ENCODE measurements at places on chromosomes 2 and 18.

DNA sequence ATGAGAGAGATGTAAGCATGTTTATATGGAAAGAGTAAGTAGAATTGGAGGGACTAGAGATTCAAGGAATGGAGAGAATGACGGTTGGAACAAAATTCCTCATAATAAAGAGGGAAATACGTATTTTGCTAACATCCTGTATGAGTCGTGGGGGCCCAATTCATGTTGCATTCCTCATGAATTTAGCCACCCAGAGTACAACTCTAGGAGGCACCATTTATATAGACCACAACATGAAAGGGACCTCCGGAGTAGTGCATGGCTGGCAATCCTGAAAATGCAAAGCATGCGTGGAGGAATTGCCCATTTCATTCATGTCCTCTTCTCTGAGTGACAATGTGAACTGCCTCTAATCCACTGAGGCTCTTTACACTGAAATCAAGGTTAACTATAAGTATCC lies 168.2 kb downstream of the ZEB2 start:
- DNase-seq: no peak

DNA sequence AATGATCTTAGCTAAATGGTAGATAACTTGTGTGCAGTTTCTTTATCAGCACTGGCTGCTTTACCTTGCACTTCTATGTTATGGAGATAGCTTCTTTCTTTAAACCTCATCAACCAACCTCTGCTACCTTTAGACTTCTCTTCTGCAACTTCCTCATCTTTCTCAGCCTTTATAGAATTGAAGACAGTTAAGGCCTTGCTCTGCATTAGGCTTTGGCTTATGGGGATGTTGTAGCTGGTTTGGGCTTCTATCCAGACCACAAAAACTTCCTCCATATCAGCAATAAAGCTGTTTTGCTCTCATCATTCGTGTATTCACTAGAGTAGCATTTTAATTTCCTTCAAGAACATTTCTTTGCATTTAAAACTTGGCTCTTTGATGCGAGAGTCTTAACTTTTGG lies 123.7 kb downstream of the PIK3C3 start:
- DNase-seq: no peak

- DNase-seq: no peak
Observed at GRCh38 chr2:16404146-16404545, 261.5 kb downstream of the CYRIA start.

DNA sequence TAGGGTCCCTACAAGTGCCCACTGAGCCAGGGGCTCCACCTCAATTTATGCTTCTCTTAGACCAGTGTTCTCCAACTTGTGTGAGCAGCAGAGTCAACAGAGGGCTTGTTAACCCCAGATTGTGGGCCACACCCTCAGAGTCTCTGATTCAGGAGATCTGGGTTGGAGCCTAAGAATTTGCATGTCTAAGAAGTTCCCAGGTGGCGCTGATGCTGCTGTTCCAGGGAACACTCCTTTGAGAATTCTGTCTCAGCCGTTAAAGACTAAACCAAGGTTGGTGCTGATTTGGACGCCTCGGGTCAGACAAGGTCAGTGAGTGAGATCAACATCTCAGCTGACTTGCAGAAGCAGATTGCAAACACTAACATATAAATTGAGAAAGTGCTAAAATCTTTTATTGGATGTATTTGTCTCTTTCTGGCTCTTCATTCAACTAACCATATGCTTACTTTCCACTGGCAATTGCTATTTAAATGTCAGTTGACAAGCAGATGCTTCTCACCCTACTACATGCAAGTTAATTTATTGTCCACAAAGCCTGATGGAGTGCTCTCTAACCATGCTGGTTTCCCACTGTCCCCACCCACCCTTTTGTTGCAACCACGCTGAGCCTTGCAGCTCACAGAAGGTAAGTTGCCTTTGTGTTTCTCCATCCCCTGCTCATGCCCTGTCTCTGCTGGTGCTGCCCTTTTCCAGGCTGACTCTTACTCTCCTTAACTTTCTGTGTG lies 31.5 kb downstream of the LYPD1 start:
- no peak for DNase-seq

DNA sequence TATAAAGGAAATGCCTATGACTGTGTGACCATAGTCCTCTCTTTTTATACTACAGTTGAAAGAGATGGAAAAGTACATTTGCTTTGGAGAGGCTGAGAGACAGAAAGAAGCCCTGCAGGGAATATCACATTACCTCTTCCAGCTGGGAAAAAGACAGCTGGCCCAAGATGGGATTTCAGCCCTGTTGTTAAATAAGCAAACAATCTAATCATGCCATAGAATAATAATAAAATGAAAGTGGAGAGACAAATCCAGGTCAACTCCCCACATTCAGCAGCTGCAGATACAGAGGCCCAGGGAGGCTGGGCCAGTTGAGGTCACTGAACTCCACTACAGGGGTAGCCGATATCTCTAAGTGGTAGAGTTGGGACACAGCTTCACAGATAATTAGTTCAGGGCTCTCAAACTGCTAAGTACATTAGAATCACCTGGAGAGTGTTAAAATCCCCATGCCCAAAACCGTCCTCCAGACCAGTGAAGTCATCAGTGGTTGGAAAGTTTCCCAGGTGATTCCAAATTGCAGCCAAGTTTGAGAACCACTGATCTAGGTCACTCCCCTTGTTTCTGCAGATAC lies 81.9 kb downstream of the MOGAT1 start:
- peak; percentile 46 for DNase-seq

GRCh38 chr2:108316461-108317258 lies 28.0 kb downstream of the SULT1C2 start:
- no peak for DNase-seq

DNA sequence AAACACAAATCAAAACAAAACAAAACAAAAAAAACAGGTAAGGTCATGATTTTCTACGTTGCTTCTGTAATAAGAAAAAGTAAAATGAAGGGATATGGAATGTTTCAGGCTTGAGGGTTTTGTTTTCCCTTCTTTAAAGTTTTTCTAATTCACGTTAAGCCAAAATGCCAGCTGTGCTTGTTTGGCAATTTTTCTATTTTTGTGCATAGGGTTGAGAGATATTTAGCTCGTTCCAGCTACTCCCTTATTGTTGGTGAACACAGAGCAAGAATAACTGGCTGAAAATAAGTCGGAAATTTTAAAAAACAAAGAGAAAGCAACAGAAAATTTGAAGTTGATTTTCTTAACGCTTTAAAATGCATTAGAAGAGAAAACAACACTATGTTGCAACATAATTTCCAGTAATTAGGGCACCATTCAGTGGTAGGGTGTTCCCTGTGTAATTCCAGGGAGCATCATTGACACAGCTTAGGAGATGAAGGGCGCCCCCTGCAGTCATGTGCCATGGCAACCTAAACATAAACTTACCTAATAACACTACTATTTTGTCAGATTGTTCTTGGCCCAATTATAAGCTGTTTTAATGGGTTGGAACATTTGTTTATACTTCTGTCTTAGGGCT lies 99.5 kb downstream of the DTNA start:
- peak; percentile 64 for DNase-seq

DNA sequence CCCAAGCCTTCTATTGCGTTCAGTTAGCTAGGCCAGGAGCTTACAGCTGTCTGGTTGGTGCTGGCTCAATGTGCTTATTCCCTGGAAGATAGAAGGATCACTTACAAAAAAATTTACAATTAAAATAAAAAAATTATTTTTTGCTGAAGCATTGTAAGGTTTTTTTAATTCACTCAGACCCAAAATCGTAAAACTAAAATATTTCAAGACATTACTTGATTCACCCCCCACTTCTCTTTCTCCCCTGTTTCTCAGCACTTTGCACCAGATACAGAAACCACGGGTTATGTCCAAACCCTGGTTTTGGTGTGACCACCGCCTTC lies 911 bp upstream of the PTPRM start:
- no peak for DNase-seq

DNA sequence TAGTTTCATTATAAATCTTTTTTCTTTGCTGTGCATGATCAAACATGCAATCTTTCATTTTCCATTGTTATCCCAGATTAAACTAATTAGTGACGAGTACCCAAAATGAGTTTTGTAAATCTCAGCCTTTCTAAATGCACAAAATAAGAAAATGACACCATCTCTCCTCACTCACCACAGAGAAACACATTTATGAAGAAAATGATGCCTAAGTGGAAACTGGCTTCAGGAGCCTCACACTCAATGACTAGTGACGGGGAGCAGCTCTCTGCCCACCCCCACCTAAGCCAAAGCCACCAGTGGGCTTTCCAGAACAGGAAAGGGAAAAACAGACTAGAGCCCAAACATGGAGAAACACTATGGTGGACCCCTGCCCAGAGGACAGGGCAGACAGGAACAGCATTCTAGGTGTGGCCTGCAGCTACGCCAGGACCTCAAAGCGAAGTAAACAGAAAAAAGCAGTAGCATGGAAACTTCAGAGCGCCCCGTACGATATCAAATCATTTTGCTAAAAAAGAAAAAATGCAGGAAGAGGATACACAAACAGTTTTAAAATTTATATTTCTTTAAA lies 113.5 kb downstream of the RBMS1 start:
- no peak for DNase-seq

DNA sequence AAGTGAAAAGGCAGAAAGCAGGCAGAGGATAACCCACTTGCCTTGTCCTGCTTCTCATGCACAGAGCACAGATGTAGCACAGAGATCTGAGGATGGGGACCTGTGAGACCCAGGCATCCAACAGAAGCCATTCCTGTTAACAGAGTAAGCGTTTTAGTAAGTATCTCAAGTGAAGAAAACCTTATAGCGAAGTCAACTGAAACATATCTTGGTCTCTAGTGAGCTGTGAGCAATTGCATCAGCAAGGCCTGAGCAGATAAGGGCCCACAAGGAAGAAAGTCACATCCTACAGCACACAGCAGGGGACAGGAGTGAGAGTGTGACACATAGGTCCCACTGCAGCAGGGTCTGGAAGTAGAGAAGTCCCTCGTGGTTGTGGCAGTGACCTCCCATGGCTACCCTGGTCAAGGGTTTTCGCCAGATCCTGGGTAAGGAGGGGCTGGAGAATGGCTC lies 248.7 kb upstream of the TNP1 start:
- DNase-seq: no peak

DNA sequence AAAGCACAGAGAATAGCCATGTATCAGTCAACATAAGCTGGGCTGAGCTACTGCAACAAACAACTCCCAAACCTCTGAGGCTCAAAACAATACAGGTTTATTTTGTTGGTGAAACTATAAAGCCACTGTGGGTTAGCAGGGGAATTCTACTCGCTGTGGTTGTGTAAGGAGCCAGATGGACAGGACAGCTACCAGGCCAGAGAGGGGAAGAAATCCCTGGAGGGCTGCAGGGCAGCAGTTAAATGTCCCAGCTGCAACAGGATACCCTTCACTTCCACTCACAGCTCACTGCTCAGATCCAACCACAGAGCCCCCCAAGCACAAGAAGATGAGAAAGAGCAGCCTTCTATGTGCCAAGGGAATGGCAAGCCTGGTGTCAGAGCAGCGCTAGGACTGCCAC lies 245.9 kb upstream of the RAB6C start:
- peak; percentile 65 for DNase-seq

DNA sequence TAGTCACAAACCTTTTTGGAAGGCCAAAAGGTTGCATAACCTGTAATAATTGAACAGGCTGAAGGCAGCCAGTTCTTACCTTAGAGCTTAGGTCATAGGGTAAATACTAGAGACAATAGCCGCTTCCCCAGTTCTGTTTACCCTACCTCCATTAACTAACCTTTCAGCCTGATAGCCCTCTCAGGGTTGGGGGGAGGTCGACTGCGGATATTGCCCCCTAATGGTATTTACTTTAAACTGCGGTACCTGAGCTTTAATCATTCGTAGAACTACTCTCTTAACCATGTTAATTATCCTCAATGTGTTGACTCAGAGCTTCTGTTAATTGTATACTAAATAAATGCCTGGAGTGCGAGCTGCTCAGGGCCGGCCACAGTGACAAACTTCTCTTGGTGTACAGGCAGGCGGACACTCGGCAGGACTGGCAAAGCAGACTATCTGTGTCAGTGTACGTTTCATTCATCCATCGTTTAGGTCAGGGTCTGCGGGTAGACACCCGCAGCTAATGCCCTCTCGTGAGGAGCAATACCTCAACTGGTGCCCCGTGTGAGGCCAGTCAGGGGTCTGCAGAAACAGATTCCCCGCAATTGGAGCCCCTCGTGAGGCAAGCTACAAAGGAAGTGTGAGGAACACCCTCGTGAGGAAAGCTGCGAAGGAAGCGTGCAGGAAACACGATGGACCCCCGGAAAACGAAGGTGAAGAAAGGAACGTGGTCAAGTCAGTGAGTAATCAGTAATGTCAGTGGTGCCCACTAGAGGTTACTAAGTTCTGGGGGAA lies 115.3 kb upstream of the SCN7A start:
- DNase-seq: no peak

DNA sequence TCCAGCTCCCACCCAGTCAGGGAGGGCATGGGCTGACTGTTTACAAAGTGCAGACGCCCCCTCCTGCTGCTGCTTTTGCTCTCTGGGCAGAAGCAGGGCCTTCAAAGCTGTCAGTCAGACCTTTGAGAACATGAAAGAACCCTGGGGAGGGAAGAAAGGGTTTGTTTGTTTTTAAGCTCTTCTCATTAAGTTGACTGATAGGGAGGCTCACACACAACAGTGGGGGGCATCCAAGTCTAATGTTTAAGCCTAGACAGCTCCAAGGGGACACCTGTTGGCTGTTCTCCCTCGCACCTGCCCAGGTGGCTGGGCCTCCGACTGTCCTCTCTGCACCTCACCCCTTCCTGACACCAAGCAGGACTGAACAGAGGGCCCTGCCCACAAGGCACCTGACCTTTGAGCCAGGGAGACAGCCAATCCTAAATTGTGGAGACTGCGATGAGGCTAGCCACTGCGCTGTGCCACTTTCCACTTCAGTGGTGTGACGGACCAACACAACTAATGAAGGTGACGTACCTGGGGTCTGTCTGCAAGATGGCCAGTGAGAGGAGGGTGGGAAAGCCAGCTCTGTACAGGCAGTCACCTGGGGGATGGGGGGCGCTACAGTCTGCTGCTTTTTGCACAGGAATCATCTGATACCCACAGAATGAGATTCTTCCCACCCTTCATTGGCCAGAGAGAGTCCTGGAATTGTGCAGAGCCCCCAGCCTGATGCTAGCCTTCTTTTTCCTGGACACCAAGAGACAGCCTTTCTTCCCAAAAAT lies 16.3 kb downstream of the ST6GAL2 start:
- no peak for DNase-seq

DNA sequence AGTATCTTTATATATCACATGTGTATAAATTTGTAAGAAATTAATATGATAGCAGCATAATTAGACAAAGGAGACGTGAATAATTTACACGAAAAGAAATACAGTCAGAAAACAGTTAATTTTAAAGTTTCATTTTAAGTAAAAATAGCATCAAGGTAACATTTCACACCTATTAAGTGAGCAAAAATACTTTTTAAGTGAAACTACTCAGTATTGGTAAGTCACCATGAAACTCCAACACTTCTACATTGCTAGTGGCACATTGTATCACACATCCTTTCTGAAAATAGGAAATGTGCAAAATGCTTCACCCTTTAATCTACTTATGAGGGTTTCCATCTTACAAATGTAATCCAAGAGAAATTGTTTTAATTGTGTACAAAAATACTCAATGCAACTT lies 287.9 kb upstream of the EPAS1 start:
- no peak for DNase-seq

DNA sequence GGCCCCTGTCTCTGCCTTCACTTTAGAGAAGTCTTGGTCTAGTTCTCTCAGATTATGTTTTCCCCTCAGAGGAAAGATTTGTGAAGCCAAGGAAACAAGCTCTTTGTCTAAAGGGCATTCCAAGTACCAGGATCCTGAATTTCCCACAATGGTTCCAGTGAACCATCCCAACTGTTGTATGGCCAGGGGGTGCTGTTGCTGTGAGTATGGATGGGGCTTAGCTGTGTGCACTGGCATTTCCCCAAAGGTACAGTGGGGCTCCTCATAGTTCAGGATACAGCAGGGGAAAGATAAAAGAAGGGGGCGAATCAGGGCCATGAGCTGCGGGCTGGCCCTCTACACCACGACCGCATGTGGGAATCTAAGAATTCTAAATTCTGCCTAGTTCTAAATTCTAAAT lies 1154.0 kb upstream of the FANCL start:
- DNase-seq: no peak

All from glutamatergic neuron (in vitro differentiated cells).